ENCODE measurements at places on chromosomes 3 and 15. TPM values are rescaled to one million over a fixed set of nuclear protein-coding genes. Genes with fewer than 3 reads are reported as not detected.

The ZNF502 gene
- 2.4 TPM for total RNA-seq

The SAMD7 gene
- total RNA-seq: not detected

GRCh38 chr3:169923189-169923588 lies 11.8 kb downstream of the SAMD7 start:
- no peak for DNase-seq

DNA sequence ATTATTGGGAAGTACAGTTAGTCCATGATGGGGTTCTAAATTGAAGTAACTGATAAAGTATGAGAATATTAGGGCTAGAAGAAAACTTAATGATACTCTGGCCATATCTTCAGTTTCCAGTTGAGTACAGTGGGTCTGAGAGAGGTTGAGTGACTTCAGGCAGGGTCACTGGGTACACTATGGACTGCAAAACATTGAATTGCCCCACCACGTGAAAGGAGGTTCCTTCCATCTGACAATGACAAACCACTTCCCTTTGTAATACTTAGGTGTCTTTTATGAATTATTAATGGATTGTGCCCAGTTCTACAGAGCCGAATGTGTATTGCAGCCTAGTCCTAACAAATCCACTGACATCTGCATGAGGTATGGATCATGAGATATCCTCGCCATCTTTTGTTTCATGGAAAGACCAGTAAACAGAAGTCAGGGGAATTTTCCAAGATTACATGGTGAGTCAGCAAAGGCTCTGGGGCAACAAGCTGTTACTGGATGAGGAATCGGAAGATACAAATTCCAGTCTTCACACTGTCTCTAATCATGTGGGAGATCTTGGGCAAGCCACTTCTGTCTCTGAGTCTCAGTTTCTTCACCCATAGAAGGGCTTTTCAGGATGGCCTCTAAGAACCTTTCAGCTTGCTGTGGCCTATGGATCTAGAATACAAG lies 66.5 kb upstream of the BCL6 start:
- DNase-seq: no peak

GRCh38 chr3:133701435-133702358 lies 40.0 kb upstream of the TOPBP1 start:
- no peak for DNase-seq

DNA sequence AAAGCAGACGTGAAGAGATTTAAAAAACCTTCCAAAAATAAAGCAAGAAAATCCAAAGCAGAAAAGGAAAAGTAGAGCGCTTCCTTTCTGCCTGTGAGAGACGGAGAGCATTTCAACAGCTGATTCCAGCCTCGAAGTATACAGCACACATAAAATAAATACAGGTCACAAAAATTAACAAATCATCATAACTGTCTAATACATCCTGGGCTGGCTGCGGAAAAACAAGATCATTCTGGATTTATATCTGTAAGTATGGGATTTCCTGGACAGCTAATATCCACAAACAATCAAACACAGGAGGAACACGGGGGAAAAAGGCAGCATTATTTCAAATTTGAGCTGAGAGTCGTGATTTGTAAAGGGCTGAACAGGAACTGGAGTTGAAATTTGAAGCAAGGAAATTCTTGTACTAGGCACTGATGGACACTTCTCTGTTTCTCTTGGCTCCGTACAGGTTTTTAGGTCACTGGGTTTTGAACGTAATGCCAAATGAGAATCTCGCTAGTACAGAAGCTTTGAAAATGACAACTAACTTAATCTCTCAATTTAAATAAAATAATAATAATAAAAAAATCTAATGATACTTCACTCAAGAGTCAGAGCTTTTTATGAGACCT lies 577.7 kb downstream of the FOXP1 start:
- no peak for DNase-seq

All from activated CD4-positive, alpha-beta T cell treated with anti-CD3 and anti-CD28 coated beads for 36 hours (primary cell).